ENCODE measurements at places on chromosomes 12 and 14. TPM values are rescaled to one million over a fixed set of nuclear protein-coding genes. Genes with fewer than 3 reads are reported as not detected.

DNA sequence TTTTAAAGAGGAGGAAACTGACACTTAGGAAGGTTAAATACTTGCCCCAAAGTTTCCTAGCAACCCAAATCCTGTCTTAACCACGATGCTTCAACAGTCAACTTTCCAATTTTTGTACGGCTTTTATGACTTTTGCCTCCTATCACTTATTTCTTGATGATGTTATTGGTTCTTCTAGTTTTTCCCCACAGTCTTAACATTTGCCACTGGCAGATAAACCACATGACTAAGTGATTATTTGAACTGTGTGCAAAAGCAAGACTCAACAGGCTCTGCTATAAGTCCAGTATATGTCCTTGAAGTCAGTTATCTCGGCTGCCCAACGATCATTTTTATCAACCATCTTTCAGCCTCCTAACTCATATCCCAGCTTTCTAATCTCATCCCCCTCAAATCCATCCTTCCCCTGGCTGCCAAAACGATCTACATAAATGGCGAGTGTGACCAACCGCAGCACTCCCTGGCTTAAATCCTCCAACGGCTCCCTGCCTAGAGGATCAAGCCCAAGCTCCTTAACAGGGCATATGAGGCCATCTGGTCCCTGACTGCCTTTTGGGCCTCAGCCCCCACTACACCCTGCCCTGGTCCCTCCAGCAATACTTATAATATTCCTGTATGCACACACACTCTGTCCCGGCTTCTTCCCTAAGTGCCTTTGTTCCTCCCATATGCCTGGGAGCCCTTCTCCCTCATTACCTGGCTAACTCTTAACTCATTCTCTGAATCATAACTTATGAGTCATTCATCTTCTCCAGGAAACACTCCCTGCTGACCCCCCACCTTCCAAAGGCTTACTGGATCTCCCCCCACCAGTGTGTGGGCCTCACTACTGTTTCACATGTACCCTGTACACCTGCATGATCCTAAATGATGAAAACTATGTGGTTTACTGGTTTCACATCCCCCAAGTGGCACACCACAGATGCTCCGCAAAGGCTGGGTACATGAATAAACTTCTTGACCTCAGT is 8.8 kb downstream of the VPS37B start:
- DNase-seq = peak; percentile 55

The MYF5 gene
- not detected for total RNA-seq

The CFL2 gene
- 6.3 TPM for total RNA-seq

The TBC1D30 gene
- total RNA-seq = 0.19 TPM

- DNase-seq = no peak
Observed at GRCh38 chr12:85507456-85507855, 227.4 kb downstream of the ALX1 start.

The SSPN gene
- total RNA-seq = not detected

DNA sequence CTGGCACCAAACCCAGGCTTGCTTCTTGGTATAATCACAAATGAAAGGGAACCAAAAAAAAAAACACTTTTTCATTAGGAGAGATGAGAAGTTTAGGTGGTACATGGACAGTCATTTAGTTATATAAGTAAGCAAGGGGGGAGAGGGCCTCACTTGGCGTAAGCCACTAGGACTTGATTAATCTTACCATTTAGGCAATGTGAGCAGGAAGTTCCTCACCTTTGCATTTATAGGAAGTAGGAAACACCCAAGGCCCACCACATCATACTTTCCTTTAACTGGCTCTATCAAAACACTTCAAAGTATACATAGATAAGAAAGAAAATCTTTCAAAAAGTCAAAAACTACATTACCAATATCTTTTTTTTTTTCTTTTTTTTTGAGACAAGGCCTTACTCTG is 6.7 kb upstream of the RPS6KA5 start:
- DNase-seq = peak; percentile 59
